Ascending aorta (tissue), 2 donors: ENCODE measurements at places on chromosomes 6 and 20. TPM values are rescaled to one million over a fixed set of nuclear protein-coding genes. Genes with fewer than 3 reads are reported as not detected.

RSPO4 gene
- total RNA-seq = 1.4 TPM

CRYBG1 gene
- total RNA-seq = 6.5 TPM

ATP9A gene
- total RNA-seq = 14.5 TPM

DNA sequence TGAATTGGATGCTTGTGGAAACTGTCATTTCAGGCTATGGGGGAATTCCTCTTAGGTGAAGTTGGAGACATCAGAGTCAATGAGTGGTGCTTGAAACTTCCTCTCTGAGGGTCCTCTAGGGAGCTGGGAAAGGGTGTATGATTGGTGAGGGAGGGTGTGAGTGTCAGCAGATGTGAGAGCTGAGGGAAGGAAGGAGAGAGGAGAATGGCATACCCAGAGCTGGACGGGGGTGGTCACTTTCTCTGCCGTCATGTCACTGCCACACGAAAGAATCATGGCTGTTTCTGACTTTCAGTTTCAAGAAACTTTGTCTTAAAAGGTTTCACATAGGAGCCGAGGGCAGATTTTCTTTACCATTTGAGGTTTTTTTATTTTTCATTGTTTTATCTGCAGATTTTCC is 50.3 kb downstream of the DEK start:
- no peak for DNase-seq

- no peak for DNase-seq
Measured at GRCh38 chr6:101294676-101295075, 98.8 kb upstream of the GRIK2 start.

- DNase-seq = peak; percentile 86
Measured at GRCh38 chr20:462199-462991, at the start of gene TBC1D20. TSS of gene TBC1D20 (minus strand) at chr20:462533. CDS start at chr20:462405, 128 bp downstream.

GRCh38 chr20:63560856-63561609 is 7.1 kb downstream of the FNDC11 start:
- DNase-seq = no peak

GRCh38 chr6:17897681-17898080 is 89.8 kb downstream of the KIF13A start:
- DNase-seq = no peak

GRCh38 chr6:158836625-158837311 is 17.6 kb upstream of the EZR start:
- no peak for DNase-seq

GRCh38 chr6:131572686-131573415 is at the start of gene ARG1:
TSS of gene ARG1 (plus strand) at chr6:131573226. CDS start at chr6:131573283, 57 bp downstream.
- no peak for DNase-seq

DNA sequence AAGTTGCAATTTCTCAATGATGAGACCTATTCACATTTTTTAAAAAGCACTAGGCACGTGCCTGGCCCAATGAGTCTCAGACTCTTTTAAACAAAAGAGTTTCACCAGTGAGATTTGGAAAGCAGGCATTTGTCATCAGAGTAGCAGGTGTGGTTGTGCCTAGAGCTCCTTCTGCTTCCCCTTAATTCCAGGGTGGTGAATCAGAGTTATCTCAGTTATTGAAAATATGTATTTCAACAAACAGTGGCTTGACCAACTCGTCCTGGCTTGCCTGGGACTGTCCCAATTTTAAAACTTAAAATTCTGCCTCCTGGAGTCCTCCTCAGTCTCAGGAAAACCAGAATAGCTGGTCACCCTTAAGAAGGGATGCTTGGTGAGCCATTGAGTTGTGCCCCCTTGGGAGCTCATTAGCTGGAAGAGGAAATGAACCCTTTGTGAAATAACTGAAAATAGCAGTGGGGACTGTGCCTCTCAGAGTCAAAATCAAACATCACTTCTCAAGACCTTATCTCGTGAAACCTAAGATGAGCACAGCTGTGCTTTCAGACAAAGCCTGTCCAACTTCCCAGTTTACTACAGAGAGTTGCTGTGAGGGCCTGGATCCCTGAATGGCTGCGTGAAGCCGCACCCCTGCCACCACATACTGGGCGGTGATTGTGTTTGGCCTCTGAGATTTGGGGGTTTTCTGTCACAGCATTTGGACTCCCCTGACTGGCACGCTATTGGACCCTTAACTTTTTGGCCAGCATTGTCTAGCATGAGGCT is 116.3 kb downstream of the ANKRD60 start:
- no peak for DNase-seq

DNA sequence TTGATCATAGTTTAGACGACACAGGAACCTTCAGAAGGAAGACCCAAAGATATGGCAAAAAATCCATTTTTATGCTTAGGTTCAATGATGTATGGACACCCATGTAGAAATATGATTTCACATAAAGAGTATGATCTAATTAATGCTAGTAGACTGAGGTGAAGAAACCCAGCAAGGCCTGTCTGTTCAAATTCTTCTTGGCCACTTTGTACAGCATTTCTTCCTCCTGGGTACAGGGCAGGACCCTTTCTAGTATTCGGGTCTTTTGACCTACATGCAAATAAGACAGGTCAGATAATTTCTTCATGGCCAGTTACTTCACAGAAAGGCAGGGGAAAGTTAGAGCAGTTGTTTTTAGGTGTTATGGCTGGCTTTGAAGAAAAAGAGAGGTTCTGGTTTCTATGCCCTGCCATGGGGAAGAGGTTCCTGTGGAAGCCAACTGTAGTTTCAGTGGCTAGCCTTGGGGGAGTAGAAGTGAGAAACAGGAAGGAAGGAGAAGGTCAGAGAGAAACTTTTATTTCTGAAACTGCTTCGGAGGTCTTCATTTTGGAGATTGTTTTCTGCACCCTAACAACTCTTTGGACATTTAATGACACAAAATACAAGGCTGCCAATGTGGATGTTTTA is 208.3 kb downstream of the PTPRK start:
- no peak for DNase-seq

DNA sequence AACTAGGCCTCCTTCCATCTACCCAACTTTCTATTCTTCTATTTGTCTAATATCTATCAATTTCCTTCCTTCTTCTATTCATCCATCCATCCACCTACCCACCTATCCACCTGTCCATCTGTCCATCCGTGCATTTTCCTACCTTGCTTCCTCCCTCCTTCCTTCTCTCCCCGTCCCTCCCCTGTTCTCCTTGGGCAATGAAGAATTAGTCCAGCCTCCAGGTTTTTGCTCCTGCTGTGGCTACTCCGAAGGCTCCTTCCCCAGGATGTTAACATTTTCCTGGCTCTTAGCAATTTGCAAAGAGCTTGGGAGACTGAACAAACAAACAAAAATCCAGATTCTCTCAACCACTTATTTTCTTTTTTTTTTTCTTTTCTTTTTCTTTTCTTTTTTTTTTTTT is 81.6 kb downstream of the KCNB1 start:
- no peak for DNase-seq

- DNase-seq = no peak
Measured at GRCh38 chr6:4999586-4999985, 4.3 kb downstream of the RPP40 start.

DNA sequence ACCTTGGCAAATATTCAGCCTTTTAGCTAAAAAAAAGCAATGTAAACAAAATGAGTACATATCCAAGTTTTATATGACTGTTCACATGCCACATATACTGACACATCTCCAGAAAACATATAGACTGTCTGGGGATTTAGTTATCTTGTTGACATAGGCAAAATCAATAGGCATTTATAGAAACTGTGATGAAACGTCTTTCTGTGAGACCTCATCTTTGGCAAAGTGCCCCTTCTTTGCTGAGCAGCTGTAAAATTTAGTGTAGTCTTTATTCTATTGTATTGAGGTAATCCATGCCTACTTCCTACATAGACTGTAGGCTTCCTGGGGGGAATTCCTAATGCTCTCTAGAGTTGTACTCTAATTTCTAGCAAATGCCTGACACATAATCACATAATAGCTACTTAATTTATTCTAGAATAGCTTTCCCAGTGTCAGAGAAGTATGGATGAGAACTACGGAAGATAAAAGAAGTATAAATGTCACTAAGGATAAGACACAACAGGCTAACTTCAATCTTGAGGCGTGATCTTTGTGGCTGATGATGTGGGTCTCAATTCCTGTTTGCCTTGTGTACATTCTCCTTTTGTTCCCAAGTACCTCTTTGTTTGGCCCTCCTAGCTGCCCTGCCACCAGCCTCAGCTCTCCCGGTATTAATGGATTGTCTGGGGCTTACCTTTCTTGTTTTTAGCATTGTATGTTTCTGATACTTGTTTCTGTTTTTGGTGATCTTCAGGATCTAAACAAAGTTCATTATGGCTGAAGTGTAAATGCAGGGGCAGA is 30.6 kb downstream of the PTCHD4 start:
- no peak for DNase-seq

GRCh38 chr6:5135788-5136376 is 50.7 kb downstream of the PPP1R3G start:
- no peak for DNase-seq
